ENCODE measurements at places on chromosomes 16 and 17. TPM values are rescaled to one million over a fixed set of nuclear protein-coding genes. Genes with fewer than 3 reads are reported as not detected.

The BIRC5 gene
- 2.4 TPM for total RNA-seq

The DOC2A gene
- 7.5 TPM for total RNA-seq

The ATP1B2 gene
- 8.7 TPM for total RNA-seq

The CCL4L2 gene
- 2.9 TPM for total RNA-seq

The C17orf100 gene
- 2.3 TPM for total RNA-seq

The SULT1A4 gene
- 39.6 TPM for total RNA-seq

The TEKT5 gene
- 0.90 TPM for total RNA-seq

The KRTAP3-2 gene
- total RNA-seq, result not detected

The OTOA gene
- 0.25 TPM for total RNA-seq
